ENCODE measurements at places on chromosomes 3 and 15. TPM values are rescaled to one million over a fixed set of nuclear protein-coding genes. Genes with fewer than 3 reads are reported as not detected.

Gene ATP8B4
- not detected for total RNA-seq

Gene ZNF774
- total RNA-seq, result 2.6 TPM

Gene WHAMM
- 9.4 TPM for total RNA-seq

Gene SEMA3B
- total RNA-seq, result 0.97 TPM

Gene TMEM108
- 0.42 TPM for total RNA-seq

Gene RTP4
- 0.22 TPM for total RNA-seq

Gene IL1RAP
- 8.7 TPM for total RNA-seq

Gene TLE3
- 56.9 TPM for total RNA-seq

Gene HIGD2B
- total RNA-seq, result not detected

Gene SOX14
- total RNA-seq, result not detected

Gene ST8SIA2
- 0.35 TPM for total RNA-seq

Gene ADPRH
- total RNA-seq, result 8.0 TPM

Gene TEX264
- 29.0 TPM for total RNA-seq

Gene GABRG3
- total RNA-seq, result not detected

Gene CD200R1
- not detected for total RNA-seq
